Fibroblast of skin of left biceps (primary cell): ENCODE measurements at places on chromosomes 3 and 15.

DNA sequence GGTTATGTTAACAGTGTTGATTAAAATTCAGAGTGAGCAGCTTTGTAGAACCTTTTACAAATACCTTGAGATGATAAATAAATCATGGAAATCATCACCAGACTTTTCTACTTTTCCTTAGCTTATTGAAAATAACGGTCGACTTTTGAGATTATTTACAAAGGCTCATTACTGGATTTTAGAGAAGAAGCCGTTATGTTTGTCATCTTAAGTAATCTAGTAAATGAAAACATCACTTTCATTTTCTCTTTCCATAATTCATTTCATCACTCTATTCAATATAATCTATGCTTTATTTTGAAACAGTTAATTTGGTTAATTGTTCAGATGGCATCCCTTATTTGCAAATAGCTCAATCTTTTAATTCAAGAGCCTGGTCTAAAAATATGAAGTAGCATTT is 3.6 kb downstream of the PLCL2 start:
- DNase-seq = no peak

GRCh38 chr3:4711680-4711992 is 218.5 kb downstream of the ITPR1 start:
- no peak for DNase-seq

GRCh38 chr15:100373942-100374341 is 32.2 kb upstream of the ADAMTS17 start:
- no peak for DNase-seq

- no peak for DNase-seq
Observed at GRCh38 chr3:19931767-19932188, 2.2 kb downstream of the EFHB start.

GRCh38 chr3:197516517-197516889 is 39.3 kb downstream of the BDH1 start:
- peak; percentile 73 for DNase-seq

DNA sequence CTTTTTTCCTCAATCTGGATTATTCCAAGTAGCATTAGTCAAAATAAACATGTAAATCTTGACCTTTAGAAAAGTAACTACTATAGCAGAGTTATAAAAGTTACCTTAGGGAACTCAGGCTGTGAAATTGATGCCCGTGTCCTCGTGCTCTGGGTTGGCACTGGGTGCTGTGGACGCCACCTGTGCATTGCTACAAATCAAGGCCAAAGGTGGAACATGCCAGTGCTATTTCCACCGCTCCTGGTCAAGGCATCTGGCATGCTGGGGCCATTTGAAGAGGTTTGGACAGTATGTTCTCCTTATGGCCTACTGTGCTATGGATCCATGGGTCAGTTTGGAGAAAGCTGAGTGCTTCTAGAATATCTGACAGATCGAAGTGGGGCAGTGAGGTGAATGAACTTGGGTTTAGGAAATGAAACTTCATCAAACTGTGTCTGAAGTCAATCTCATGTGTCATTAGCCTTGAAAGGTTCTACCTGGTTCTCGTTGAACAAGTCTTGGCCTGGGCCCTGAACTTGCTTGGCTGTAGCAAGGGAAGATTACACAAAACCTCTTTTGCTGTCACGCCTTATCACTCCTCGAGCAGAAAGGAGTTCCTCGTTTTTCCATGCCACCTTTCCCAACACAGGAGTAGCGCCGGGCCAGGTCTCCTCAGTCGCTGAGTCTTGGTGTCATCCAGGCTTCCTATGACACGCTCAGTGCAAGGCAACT is 397.6 kb upstream of the RGMA start:
- no peak for DNase-seq

GRCh38 chr3:116980099-116980498 is 270.5 kb downstream of the TUSC7 start:
- DNase-seq = no peak

- DNase-seq = peak; percentile 3
Observed at GRCh38 chr3:61530355-61530754, 31.0 kb upstream of the PTPRG start.

DNA sequence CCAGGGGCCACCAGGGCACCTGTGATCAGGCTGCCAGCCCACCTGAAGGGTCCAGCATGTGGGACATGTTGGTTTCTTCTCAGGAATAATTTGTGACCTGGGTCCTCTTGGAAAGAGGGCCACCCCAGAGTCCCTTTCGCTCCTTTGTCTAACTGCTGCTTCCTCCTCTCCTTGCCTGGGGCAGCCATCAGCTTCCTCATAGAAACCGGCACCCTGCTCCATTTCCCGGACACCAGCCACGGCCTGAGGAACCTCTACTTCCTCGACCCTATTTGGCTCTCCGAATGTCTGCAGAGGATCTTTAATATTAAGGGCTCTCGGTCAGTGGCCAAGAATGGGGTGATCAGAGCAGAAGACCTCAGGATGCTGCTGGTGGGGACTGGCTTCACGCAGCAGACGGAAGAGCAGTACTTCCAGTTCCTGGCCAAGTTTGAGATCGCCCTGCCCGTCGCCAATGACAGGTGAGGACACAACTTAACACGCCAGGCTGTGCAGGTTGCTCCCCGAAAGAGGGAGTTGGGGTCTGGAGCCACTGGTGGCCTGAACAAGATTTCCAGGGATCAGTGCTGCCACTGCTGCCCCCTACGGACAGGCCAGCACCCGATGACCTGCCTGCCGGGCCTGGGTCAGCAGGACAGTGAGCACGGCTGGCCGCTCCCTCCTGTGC is 109.7 kb downstream of the LRRK1 start:
- no peak for DNase-seq

DNA sequence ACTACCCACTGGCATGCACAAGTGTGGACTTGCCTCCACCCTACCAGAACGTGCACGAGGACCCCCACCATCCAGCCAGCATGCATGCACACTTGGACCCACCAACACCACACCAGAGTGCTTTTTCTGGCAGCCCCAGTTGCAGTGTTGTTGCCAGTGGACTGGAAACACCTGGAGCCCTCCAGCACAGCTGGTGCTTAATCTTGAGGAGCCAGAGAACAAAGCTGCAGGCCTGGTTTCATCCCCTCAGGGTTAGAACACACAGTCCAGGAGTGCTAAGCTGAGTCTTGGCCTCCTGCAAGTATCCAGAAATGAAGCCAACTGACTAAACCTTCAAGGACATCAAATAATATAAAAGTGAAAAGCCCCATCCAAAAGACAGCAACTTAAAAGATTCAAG is 888.0 kb downstream of the NTRK3 start:
- no peak for DNase-seq

DNA sequence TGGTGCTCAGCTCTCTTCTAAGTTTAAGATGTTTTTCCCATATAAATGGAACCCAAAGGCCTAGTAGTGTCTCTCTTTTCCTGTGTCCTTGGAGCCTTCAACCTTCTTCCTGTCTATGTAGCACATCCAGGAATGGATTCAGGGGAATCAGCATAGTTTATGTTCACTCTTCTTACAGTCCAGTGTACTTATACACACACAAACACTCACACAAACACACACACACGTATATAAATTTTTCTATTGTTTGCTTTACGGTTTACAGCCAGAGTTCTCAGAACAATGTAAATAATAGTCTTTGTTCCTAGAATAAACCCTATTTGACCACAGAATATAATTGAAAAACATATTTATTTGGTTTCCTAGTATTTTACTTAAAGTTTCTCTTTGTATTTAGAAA is 36.9 kb downstream of the STAC start:
- no peak for DNase-seq

DNA sequence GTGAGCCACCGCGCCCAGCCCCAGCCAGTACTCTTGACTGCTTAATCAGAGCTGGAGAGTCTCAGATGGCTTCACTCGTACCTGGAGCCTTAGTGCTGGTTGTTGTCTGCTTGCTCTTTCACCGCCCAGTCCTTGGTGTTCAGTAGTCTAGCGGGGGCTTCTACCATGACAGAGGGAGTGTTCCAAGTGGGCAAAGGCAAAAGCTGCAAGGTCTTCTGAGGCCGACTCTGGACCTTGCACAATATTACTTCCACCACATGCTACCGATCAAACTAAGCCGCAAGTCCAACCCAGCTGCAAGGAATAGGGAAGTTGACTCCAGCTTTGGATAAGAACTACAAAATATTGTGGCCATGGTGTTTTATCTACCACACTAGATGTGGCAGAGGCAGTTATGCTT is 6.6 kb downstream of the PARL start:
- DNase-seq = no peak
